ENCODE measurements at places on chromosomes 5 and 9.

- DNase-seq = no peak
Observed at GRCh38 chr5:175385691-175386362, 58.2 kb downstream of the DRD1 start.

DNA sequence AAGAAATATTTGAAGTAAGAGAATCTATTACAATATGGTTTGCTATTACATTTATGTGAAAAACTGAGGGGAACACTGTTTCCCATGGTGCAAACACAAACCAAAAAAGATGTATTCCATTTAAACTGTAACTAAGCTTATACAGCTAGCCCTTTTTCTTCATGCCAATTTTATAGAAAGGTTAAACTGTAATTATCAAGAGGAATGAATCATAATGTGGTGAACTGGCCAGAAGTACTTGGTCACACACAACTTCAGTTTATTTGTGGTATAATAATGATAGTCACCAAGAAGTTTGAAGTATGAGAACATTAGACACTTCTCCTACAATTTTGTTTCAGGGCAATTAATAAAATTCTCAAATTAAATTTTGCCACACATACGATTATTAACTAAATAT is 177.9 kb downstream of the XRCC4 start:
- no peak for DNase-seq

GRCh38 chr5:160969645-160970044 is 117.6 kb upstream of the ATP10B start:
- DNase-seq = no peak

GRCh38 chr5:33401482-33402390 is 39.0 kb upstream of the TARS1 start:
- no peak for DNase-seq

GRCh38 chr9:136590821-136591752 is 45.2 kb upstream of the NOTCH1 start:
- DNase-seq = no peak
